ENCODE measurements at places on chromosomes 1 and 21. TPM values are rescaled to one million over a fixed set of nuclear protein-coding genes. Genes with fewer than 3 reads are reported as not detected.

The FAM167B gene
- total RNA-seq = 2.8 TPM

The EPHB2 gene
- 72.8 TPM for total RNA-seq

GRCh38 chr1:203095061-203095690 lies 9.4 kb upstream of the MYOG start:
- DNase-seq = no peak

- DNase-seq = no peak
Observed at GRCh38 chr1:107449326-107449725, 308.5 kb downstream of the NTNG1 start.

DNA sequence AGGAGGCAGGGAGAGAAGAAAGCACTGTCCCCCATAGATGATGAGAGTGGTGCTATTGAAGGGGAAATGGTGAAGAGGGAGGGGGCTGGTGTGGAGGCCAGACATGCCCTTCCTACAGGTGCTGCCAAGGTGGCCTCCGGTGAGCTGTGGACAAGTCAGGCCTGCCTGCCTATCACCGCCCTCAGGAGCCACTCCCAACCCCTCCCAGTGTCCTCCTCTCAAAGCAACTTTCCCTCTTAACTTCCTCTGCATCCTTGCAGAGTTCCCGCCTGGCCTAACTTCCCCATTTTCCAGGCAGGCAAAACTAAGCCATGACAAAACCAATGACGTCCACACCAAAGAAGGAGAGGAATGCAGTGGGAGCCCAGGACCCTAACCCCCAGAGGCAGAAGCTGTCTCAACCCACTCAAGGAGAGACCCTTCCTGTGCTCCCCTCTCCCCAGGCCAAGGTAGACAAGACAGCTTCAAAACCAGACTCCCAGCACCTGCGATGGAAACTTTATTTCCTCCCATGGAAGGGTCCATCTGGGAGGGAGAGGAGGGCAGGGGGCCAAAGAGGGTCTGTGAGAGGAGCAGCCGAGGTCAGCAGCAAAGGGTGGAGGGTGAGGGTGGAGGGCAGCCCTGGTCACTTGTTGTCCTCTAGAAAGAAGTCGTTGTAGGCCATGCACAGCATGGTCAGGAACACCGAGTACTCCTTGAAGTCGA lies 1.0 kb upstream of the S100A6 start:
- DNase-seq = peak; percentile 82

The AMY1B gene
- not detected for total RNA-seq

DNA sequence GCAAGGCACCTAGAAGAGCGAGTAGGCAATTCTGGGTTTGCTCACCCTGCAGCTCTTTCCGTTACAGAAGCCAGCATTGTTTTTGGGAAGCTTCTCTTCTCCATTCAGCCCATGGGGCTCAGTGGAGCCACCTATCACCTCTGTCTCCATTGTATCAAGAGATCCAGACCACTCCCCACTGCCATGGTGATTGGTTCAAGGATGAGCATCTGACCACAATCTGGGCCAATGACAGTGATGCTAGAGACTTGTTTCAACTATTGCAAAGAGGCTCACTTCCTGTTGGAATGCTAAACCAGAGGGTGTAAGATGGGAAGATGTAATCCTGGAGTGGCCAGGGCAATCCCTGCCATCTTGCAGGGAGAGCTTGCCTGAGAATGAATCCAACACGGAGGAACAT lies 6.6 kb downstream of the SPATA21 start:
- no peak for DNase-seq

GRCh38 chr1:36772647-36773495 lies 261.4 kb downstream of the GRIK3 start:
- DNase-seq = no peak

All from left colon (tissue), 2 donors.